ENCODE measurements at places on chromosomes 6 and 20.
A peak's percentile ranks its signal among the peaks of the same experiment; 100 is the strongest.

DNA sequence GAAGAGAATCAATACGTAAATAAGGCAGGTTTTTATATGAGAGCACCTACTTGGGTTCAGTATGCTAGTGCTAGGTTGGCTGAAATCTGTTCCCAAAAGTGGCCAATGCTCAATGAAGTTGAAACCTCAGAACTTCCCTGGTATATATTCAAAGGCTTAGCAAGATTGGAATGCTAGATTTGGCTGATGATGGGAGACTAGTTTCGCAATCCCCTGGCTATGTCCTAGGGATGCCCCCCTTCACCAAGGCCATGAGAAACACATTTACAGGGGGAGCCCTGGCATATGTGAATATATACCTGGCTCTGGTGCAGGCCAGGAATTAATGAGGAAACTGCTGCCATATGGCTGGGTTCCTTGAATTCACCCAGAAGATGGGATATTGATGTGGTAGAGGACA, 142.4 kb upstream of the C6orf118 start:
- DNase-seq, result no peak

GRCh38 chr6:36777801-36778200, 61.4 kb downstream of the CPNE5 start:
- no peak for DNase-seq

- no peak for DNase-seq
Observed at GRCh38 chr6:44104481-44105021, 22.7 kb downstream of the MRPL14 start.

DNA sequence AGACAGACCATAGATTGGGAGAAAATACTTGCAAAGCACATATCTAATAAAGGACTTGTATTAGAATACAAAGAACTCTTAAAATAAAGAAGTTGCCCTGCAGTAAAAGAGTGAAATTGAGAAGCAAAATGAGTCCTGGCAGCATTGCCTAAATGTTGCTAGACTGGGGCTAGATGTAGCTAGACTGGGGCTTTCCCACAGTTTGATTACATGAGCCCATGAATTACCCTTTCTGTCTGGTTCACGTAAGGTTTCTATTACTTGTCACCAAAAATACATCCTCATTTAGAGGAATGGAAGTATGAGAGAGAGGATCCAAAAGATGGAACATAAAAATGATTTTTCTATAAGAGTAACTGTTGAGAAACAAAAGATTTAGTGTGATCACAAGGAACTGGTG, 57.6 kb upstream of the CCDC28A start:
- DNase-seq, result no peak

- DNase-seq, result peak; percentile 88
Observed at GRCh38 chr6:44234101-44235025, 11.0 kb downstream of the SLC29A1 start.

All from right forelimb (tissue), 1 donor.